ENCODE measurements at places on chromosomes 11 and 22.

- DNase-seq, result no peak
Measured at GRCh38 chr11:32963721-32964120, 52.0 kb upstream of the DEPDC7 start.

DNA sequence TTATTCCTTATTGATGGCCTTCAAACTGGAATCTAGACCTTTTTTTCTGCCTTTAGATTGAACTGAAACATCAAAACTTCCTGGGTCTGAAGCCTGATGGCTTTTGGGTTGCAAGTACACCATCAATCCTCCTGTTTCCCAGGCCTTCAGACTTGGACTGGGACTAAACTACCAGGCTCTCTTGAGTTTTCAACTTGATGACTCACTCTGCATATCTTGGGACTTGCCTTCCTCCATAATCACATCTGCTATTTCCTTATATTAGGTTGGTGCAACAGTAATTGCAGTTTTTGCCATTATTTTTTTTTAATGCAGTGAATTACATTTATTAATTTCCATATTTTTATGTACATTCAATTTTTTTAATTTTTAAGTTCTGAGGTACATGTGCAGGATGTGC lies 7.0 kb downstream of the OR51B5 start:
- DNase-seq, result no peak

DNA sequence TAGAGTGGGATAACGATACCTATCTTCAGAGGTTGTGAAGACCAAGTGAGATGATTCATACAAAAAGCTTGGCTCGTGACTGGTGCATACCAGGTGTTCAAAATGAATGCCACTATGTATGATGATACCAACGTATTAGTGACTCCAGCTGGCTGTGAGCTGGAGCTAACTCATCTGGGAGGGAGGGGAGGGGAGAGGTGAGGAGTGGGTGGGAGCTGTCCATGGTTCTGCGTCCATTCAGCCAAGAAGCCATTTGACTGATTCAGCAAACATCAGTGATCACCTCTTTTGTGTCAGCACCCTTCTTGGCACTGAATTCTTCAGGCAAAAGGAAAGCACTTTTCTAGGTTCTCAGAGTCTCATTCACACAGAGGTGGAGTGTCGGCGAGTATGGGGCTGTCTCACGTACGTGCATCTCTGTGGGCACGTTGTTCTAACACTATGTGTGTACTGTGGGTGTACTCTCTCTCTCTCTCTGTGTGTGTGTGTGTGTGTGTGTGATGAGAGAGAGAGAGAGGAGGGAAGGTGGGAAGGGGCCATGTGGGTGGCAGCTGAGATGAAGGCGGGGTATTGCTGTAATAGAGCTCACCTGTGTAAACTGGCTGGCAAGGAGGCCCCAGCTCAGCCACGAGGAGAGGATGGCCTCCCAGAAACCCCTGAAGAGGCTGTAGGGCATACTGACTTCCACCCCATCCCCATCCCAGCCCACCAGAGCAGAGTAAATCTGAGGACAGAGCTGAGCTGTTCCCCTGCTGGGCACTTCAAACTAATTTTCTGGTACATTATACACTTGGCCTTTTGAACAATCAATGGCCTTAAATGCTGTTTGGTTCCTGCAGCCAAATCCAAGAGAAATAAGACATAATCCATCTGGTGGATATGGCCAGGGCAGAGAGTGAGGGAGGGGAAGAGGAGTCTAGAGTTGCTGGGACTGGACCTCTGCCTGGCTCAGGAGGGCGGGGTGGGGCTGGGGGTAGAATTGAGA lies 96.1 kb upstream of the THY1 start:
- DNase-seq, result no peak

DNA sequence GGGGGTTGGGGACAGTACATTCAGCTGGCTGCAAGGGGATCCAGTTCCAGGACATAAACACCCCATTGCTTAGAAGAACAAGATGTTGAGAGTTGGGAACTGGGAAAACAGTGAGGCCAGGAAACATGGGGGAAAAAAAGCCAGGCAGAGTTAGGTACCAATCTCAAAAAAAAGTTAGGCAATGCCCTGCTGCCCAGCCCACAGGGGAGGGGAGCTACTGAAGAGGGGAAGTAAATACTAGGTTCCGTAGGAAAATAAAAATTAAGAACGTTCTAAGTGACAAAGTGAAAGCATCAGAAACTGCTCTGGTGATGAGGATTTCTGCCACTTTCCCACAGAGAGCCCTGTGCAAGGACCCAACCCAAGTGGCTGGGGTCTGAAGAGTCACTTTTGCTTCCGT lies 12.0 kb downstream of the SPTBN2 start:
- DNase-seq, result no peak

- DNase-seq, result no peak
Measured at GRCh38 chr11:66845143-66845875, 2.1 kb downstream of the RCE1 start.

Measured in activated CD8-positive, alpha-beta memory T cell treated with anti-CD3 and anti-CD28 coated beads for 48 hours (primary cell).